ENCODE measurements at places on chromosomes 1 and 21.

- DNase-seq: no peak
Observed at GRCh38 chr21:45288441-45288841, 746 bp upstream of the POFUT2 start.

DNA sequence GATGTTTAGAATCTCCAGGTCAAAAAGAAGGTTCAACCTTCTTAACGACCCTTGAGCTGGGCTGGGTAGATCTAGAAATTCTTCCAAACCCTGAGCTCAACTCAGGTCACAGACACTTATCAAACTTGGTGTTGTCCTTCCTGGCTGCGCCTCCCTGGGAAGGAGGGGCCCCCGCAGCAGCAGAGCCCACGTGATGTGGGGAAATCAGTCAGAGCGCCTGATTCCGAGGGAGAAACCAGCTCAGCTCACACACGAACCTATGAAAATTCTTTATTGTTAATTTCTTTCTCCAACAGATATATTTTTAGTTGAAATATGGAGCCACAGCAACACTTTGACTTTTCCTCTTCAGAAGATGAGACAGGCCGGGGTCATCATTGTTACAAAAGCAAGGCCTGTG, 24.3 kb upstream of the CLSTN1 start:
- DNase-seq: no peak

- DNase-seq: no peak
Observed at GRCh38 chr21:45011911-45012661, 62.3 kb upstream of the ADARB1 start.

DNA sequence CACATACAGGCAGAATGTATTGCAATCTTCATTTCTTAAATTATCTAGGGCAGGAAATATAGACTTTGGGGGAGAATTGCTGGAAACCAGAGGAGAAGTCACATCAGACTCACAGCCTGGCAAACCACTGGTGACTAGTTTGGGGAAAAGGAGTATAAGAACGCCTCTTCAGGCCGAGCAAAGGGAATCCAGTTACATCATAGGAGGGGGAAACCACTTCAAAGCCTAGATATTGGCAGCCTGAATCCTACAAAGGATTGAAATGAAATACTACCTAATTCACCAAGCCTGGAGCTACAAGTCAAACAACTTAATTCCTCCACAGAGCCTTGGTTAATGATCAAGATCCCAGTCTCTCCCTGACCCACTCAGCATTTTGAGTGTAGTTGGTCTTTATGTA, 121.7 kb downstream of the SLC30A10 start:
- DNase-seq: no peak

GRCh38 chr1:198829944-198830343, 191.1 kb downstream of the PTPRC start:
- no peak for DNase-seq

- DNase-seq: no peak
Observed at GRCh38 chr1:26038477-26038876, 7.4 kb downstream of the SLC30A2 start.
